ENCODE measurements at places on chromosomes 11 and 22.

DNA sequence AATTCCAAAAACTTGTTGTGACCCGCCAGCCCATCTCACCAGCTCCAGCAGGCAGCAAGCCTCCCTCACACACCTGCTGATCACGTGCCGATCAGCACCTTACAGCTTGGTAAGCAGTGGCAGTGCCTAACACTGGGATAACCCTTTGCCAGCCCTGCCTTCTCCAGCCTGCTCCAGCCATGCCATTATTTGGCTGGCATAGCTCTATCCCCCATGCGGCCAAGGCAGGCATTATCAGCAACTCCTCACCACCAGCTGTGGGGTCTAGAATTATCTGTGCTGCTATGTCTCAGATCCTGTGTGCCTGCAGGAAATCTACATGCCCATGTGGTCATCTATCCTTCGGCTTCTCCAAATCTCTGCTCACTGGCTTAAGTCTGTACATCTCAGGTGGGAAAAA lies 215.0 kb downstream of the ST3GAL4 start:
- DNase-seq: no peak

DNA sequence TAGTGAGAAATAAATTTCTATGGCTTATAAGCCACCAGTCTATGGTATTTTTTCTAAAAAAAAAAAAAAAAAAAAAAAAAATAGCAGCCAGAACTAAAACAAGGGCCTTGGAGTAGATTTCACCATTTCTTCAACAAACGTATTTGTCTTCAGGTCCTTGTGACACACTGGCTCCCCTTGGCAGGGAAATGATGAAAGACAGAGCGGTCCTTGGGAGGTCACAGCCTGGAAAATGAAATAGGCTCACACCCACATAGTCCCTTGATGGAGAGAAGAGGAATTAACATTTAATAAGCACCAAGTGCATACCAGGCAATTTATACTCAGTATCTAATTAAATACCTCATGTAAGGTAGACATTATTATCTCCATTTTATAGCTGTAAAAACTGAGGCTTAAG lies 25.7 kb upstream of the ACER3 start:
- no peak for DNase-seq

DNA sequence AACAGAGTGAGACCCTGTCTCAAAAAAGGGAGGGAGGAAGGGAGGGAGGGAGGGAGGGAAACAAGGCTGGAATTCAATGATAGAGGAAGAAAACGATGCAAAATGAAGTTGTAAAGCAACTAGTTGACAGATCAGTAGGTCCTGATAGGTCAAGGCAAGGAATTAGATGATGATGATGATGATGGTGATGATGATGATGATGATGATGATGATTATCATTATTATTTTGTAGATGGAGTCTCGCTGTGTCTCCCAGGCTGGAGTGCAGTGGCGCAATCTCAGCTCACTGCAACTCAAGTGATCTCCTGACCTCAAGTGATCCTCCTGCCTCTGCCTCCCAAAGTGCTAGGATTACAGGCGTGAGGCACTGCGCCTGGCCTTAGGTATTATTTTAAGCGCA lies 11.3 kb upstream of the L3MBTL2 start:
- DNase-seq: no peak

- no peak for DNase-seq
Measured at GRCh38 chr22:28505416-28506149, 174.1 kb downstream of the TTC28 start.

- no peak for DNase-seq
Measured at GRCh38 chr11:65786786-65787636, at the start of gene OVOL1. OVOL1 (plus strand) TSS chr11:65787063; CDS start chr11:65787374, 311 bp downstream.

Data from cerebellar nuclear complex (tissue), 1 donor.